ENCODE measurements at places on chromosomes 12 and 14.

- no peak for DNase-seq
Measured at GRCh38 chr12:109309381-109310246, 530 bp upstream of the FOXN4 start.

GRCh38 chr12:46386877-46387629 lies 14.5 kb upstream of the SLC38A2 start:
- no peak for DNase-seq

DNA sequence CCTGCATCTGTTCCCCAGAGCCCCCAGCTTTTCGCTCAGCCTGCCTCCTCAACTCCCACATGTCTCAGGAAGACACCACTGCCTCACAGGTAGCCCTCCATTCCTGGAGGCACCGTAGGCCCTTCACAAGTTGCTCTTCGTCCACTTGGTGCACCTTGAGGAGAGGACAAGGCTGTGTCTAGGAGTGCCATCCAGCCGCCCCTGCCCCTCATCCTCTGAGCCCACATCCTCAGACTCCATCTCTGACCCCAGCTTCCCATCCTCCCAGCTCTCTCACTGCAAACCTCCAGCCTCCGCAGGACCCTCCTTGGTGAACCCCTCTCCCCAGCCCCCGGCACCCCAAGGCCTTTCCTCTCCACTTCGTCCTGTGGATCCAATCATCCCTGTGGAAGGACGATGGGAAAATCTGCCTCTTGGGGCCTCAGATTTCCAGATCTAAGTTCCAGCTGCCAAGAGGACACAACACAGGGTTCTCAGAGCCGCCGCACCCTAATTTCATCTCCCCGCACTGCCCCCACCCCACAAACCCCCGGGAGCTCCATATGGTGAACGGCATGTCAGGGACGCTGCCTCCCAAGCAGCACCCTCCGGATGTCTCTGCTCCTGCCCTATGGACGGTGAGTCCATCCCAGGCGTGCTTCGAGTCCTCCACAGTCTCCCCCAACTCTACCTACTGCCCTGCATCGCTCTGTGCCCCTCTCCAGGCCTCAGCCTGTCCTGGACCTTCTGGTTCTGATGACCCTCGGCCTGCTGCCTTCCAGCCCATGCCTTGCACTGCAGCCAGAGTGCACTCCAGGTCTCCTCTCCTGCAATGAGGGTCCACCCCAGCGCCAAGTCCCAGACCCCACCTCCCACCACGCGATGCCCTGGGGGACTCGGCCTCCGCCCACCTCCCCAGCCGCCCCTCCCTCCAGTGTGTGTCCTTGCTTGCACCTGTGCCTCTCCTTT lies 314.1 kb upstream of the DIO3 start:
- DNase-seq: no peak

- DNase-seq: no peak
Measured at GRCh38 chr14:77086017-77086727, 11.9 kb upstream of the CIPC start.

GRCh38 chr14:38137005-38137404 lies 70.7 kb upstream of the SSTR1 start:
- no peak for DNase-seq

- DNase-seq: no peak
Measured at GRCh38 chr12:118979763-118980406, 1.5 kb upstream of the SRRM4 start.

- no peak for DNase-seq
Measured at GRCh38 chr14:68403191-68404145, 389.4 kb downstream of the ZFP36L1 start.

- no peak for DNase-seq
Measured at GRCh38 chr12:125157177-125157576, 91.9 kb downstream of the AACS start.

- no peak for DNase-seq
Measured at GRCh38 chr14:80325112-80325511, 113.8 kb upstream of the DIO2 start.

GRCh38 chr12:25422241-25422640 lies 130.8 kb downstream of the LMNTD1 start:
- no peak for DNase-seq
